ENCODE measurements at places on chromosomes 12 and 14.

- DNase-seq = no peak
Observed at GRCh38 chr12:121241156-121241970, 31.4 kb downstream of the P2RX4 start.

DNA sequence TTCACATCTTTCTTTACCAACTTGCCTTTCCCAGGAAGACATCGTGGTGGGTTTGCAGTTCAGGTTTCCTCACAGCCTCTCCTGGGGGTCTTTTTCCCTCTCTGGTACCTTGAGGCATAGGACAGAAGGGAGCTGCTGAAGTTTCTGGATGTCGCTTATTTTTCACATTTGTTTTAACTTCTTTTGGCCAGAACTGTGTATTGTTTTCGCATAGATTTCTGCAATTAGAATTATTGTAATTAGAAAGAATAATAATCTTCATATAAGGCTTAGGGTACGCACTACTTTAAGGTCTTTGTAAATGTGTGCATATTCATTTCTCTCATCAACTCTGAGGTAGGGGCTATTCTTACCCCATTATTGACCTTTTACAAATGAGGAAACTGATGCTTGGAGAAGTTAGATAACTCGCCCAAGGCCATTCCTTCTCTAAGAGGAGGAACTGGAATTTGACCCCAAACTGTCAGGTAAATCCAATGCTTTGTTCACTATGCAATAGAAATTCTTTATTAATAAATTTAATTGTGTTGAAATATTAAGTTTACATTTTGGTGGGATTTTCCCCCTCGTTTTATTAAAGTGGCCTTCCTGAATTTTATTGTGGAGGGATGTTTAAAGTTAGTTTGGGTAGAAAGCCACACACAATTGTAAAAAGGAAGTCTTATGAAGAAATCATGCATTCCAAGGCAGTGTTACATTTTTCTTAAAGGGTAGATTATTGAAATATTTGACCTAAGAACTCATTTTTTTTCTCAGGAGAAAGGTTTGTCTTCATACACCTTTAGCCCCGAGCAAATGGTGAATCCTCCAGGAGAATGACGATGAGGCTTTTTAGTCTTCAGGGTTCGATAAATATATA is 12.1 kb upstream of the SLC38A2 start:
- no peak for DNase-seq

DNA sequence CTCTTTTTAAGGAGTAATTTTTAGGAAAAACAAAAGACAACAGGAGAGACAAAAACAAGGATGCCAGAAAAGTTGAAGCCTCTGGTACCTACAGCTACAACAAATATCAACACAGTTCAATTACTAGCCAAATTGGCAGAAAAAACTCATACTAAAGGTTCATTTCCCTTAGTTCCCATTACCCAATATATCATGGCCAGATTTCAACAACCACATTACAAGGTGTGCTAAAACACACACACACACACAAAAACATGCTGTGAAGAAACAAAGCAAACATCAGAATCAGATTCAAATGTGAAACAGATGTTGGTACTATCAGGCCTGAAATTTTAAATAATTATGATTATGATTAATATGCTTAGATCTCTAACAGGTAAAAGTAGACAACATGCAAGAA is 272.7 kb upstream of the CLEC14A start:
- DNase-seq = no peak

- peak; percentile 81 for DNase-seq
Observed at GRCh38 chr14:100246809-100247428, 8.0 kb downstream of the YY1 start.

DNA sequence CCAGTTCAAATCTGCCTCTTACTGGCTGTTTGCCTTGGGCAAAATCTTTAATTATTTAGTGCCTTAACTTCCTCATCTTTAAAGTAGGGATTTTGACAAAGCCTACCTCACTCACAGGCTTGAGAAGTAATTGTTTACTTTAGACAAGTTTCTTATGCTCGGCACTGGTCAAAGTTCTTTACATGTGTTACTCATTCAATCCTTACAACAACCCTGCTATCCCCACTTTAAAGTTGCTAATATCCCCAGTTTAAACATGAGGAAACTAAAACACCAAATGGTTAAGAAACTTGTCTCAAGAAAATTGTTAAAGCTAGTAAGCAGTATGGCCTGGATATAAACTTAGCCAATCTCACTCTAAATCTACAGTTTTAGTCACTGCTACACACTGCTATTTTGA is 204.0 kb upstream of the AVPR1A start:
- DNase-seq = no peak

DNA sequence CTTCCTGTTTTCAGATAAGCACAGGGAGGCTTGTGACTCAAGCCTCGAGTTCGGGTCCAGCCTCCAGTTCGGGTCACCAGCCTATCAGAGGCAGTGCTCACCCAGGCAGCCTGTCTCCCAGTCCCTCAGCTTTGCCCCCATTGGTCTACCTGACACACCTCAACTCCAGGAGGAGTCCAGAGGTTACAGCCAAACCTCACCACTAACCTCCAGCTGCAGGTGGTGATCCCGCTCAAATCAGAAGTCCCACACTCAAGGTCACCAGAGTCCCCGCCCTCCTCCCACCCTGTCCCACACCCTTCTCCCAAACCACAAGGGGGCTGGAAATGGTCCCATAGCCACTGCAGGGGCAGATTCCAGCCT is 42.1 kb downstream of the KDM2B start:
- DNase-seq = no peak

GRCh38 chr14:75533791-75534555 is 11.7 kb downstream of the BATF start:
- no peak for DNase-seq

DNA sequence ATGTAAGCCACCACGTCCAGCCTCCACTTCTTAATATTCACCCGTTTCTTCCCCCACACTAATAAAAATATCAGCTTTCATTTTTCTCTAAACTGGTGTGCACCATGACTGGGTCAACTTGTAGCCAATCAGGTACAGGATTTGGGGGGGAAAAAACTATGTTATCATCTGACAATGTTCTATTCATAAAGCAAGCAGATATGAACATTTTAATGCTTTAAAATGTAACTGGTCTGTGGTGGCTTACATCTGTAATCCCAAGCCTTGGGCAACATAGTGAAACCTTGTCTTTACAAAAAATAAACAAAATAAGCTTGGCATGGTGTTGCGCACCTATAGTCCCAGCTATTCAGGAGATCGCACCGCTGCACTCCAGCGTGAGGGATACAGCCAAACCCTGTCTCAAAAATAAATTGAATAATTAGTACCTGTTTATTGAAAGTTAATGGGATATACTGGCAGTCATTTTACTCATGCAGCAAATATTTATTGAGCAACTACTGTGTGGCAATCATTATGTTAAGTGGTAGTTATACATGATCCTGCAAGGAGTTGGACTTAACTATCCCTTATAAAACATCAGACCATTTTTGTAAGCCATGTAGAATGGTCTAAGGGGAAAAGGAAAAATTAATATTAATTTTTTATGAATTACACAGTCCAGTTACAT is 15.3 kb upstream of the ITPR2 start:
- DNase-seq = no peak

- no peak for DNase-seq
Observed at GRCh38 chr12:115375186-115375991, 691.4 kb upstream of the TBX3 start.

DNA sequence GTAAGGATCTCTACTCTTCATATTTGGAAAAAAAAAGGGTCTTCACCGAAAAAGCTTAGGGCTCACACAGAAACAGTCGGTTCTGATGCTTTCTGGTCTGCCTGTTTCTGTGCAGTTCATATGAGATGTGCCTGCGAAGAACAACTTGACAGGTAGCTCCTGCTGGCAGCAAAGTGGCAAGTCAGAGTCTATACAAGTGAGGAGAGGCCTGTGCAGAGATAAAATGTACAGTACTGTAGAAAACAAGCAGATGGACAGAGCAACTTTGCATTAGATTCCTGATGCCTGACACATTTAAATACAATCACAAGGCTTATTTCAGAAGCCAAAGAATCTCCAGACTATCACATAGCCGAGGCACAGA is 936.0 kb downstream of the DIO2 start:
- no peak for DNase-seq

DNA sequence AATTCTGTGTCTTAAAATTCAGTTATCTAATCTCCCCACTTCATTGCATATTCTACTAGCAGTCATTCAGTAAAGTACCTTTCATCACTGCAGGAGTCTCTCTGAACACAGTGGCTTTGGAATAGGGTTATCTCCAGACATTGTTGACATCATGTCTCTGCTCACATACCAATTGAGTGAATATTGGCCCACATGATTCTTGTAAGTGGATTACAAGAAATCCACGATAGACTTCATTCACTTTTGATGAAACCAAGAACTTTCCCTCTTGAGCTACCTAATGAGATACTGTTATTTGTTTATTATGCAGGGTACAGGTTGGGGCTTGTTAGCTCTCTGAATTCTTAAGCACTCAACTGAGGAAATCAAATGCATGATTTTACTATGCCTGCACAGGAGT is 284.9 kb downstream of the RAD51B start:
- DNase-seq = peak; percentile 46

- DNase-seq = peak; percentile 85
Observed at GRCh38 chr14:23953464-23954278, at the start of gene DHRS4. Gene DHRS4, plus strand, starts transcription at chr14:23953770. Its CDS starts 19 bp downstream, at chr14:23953789.

- DNase-seq = no peak
Observed at GRCh38 chr12:33323823-33324222, 115.8 kb downstream of the SYT10 start.

- peak; percentile 73 for DNase-seq
Observed at GRCh38 chr12:7907009-7907408, 29.0 kb downstream of the SLC2A3 start.

- DNase-seq = no peak
Observed at GRCh38 chr12:105721891-105722290, 391.4 kb downstream of the C12orf75 start.

- no peak for DNase-seq
Observed at GRCh38 chr14:91333650-91334039, 84.0 kb downstream of the CCDC88C start.

DNA sequence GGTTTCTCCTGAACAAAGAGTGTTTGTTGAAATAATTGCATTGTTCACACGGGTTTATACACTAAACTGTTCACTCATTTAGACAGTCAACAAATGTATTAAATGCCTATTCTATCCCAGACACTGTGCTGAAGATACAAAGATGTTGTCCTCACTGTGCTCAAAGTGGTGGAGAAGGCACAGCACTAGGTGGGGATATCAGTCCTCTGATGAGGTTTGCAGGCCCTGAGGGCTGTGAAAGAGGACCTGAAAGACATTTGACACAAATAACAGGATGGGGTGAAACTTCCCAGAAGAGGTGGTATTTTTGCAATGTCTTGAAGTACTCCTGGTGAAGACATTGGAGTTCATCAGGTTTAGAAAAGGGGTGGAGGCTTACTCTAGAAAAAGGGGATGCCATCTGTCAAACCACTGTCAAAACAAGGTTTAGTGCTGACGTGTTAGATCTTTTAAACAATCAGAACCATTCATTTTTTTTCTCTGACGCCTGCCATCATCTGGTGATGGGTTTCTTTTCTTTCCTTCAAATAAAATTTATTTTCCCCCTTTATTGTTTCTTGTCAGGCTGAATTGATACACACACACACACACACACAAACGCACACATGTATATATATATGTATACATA is 69.5 kb downstream of the ACSS3 start:
- DNase-seq = no peak

DNA sequence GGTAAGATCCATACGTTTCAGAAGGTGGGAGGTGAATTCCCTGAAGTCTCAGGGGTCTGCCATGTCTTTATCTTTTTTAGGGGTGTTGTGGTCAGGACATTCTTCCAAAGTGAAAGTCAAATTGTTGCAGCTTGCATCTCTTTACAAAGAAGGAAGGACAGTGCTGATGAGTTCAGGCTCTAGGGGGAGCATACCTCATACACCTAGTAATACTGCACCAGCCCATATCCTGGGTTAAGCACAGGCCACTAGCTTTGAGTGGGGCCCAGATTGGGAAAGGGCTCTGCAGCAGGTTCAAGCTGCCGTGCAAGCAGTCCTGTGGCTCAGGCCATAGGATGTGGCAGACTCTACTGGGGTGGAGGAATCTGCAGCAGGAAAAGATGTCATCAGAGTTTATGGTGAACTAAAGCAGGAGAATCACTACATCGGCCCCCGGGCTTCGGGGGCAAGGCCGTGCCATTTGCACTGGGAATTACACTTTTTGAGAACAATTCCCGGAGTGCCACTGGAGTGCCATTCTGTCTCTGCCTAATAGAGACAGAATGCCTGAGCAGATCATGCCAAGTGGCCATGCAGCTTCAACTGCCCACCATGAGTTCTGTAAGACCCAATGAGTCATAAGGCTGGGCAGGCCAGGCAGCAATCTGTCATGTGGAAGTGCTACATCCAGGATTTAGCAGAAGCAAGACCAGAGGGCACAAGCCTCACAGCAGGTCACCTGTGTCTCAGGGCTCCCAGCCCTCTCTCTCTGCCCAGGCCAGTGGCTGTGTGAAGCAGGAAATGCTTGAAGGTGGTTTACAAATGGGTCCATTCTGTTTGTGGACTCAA is 32.3 kb downstream of the DIO3 start:
- DNase-seq = no peak

DNA sequence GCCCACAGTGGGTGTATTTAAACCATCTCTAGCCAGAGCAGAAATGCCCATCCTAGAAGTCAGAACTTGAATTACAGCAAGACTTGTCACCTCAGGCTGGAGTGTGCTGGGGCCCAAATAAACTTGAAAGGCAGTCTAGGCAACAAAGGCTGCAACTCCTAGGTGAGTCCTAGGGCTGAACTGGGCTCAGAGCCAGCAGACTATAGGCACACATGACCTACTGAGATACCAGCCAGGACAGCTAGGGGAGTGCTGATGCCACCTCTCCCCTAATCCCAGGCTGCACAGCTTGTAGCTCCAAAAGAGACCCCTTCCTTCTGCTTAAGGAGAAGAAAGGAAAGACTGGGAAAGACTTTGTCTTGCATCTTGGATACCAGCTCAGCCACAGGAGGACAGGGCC is 106.0 kb downstream of the TXNDC16 start:
- no peak for DNase-seq

GRCh38 chr14:45156067-45156466 is 20.3 kb downstream of the FANCM start:
- no peak for DNase-seq

- DNase-seq = peak; percentile 48
Observed at GRCh38 chr12:47591361-47591791, 114.5 kb downstream of the RPAP3 start.

GRCh38 chr12:118103201-118103600 is 610 bp downstream of the VSIG10 start:
- peak; percentile 32 for DNase-seq

DNA sequence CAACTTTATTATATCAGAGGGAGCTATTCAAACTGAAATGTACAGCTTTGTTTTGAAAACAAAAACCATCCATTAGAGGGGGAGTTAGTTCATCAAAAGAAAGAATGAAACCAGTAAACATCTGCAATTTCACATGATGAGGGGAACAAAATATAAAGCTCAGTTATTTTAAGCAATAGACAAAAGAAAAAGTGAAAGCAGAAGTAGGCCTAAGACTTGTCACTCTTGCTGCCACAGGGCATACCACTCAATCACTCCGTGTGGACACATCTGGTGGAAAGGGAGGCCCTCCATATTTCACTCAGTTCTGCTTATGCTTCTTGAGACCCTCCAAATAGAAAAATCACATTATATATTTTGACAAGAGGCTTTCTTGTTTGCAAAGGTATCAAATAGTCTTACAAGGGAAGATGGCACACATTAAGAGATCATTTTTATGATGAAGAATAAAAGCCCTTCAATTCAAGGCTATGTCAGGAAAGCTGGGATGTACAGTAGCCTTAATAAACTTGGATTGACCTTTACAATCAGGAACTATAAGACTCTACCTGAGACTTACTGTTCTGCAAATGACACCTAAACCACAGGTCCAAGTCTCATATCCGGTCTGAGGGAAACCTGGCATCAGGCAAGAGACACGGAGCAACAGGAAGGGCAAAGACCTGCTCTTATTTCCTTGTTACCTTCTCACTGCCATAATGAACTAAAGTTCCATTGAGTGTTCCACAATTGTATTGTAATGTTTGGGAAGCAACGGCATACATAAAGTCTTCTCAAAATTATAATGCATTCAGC is 222.5 kb upstream of the GRIP1 start:
- DNase-seq = no peak
